Left lung (tissue), 14 donors: ENCODE measurements at places on chromosomes 1 and 21.

GRCh38 chr1:220294846-220295301 is 22.6 kb upstream of the RAB3GAP2 start:
- no peak overlapping the region for H3K4me3 ChIP-seq
- H3K27me3 ChIP-seq: peaks cover 15% of the 10 kb centered on the region
- H3K27ac ChIP-seq: no peak overlapping the region
- no peaks in the 10 kb centered on the region for H3K36me3 ChIP-seq
- DNase-seq: no peak

- DNase-seq: peak; percentile 68
- no peaks in the 10 kb centered on the region for H3K27me3 ChIP-seq
- H3K27ac ChIP-seq: no peak overlapping the region
- no peaks in the 10 kb centered on the region for H3K36me3 ChIP-seq
- H3K4me3 ChIP-seq: no peak overlapping the region
- no peaks in the 10 kb centered on the region for H3K4me1 ChIP-seq
Measured at GRCh38 chr1:96464066-96464465, 257.5 kb upstream of the PTBP2 start.

- no peak for DNase-seq
- no peak overlapping the region for H3K4me3 ChIP-seq
- H3K27ac ChIP-seq: no peak overlapping the region
- H3K27me3 ChIP-seq: no peaks in the 10 kb centered on the region
- H3K4me1 ChIP-seq: no peaks in the 10 kb centered on the region
- no peaks in the 10 kb centered on the region for H3K36me3 ChIP-seq
Measured at GRCh38 chr21:27759091-27759659, 792.3 kb upstream of the ADAMTS5 start.

GRCh38 chr21:32316361-32317215 is 17.9 kb downstream of the MRAP start:
- no peaks in the 10 kb centered on the region for H3K27me3 ChIP-seq
- no peak overlapping the region for H3K27ac ChIP-seq
- no peak overlapping the region for H3K4me3 ChIP-seq
- no peak for DNase-seq
- no peaks in the 10 kb centered on the region for H3K36me3 ChIP-seq
- no peaks in the 10 kb centered on the region for H3K4me1 ChIP-seq

GRCh38 chr1:50174101-50174500 is 65.4 kb downstream of the ELAVL4 start:
- no peak overlapping the region for H3K27ac ChIP-seq
- no peaks in the 10 kb centered on the region for H3K4me1 ChIP-seq
- DNase-seq: no peak
- H3K36me3 ChIP-seq: no peaks in the 10 kb centered on the region
- no peak overlapping the region for H3K4me3 ChIP-seq
- no peaks in the 10 kb centered on the region for H3K27me3 ChIP-seq

DNA sequence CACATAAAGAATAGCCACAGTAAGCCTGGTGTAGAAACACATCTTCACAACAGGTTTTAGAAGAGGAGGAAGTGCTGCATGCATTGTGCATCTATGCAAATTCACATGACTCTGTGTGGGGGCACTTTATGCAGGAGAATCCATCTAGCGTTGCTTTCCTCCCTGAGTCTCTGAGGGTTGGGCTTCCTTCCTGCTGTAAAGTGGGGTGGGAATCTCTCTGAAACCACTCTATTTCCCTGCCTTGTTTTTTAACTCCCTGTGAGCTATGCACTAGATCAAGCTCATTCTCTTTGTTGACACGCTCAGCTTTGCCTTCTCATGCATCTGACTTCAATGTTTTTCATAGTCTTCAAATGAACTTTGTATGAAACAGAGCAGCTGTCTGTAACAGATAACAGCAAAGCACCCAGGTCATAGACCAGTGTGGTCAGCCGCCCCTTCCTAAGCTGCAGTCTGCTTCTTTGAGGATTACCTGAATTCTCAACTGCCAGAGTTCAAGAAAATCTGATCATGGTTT is 102.7 kb upstream of the DPH5 start:
- H3K27ac ChIP-seq: no peak overlapping the region
- no peak overlapping the region for H3K4me3 ChIP-seq
- H3K36me3 ChIP-seq: no peaks in the 10 kb centered on the region

- DNase-seq: no peak
- H3K36me3 ChIP-seq: no peaks in the 10 kb centered on the region
- no peaks in the 10 kb centered on the region for H3K4me1 ChIP-seq
- no peak overlapping the region for H3K27ac ChIP-seq
- H3K4me3 ChIP-seq: no peak overlapping the region
Measured at GRCh38 chr1:100876291-100876690, 18.4 kb downstream of the EXTL2 start.

DNA sequence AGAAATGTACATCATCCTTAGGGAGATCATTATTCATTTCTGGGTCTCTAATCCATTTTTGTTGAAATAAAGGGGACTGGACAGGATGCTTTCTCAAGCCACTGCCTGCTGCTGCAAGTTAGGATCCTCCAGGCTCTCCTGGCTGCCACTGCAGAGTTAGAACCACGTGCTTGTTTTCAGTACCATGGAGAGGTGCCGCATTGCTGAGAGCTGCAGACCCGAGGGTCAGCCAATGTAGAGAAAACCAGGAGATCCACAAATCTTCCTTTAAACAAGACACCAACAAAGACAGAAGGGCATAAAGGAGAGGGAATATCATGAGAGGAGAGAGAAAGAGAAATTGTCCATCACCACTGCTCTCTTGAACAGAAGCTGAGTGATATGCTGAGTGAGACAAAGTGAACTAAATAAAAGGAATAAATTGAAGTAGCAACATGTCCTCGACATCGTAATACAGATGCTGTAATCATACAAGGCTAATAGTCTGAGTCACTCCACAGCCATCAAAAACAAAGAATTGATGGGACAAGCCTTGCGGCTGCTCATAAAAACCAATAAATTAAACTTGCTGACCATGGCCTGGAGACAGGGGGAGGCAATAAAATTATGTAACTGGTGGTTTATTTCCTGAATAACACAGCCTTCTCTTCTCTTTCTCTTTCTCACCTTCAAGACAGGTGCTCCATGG is 255.7 kb downstream of the OMA1 start:
- H3K27me3 ChIP-seq: no peaks in the 10 kb centered on the region
- H3K27ac ChIP-seq: no peak overlapping the region
- no peaks in the 10 kb centered on the region for H3K4me1 ChIP-seq

- H3K27me3 ChIP-seq: peaks cover 15% of the 10 kb centered on the region
- H3K36me3 ChIP-seq: no peaks in the 10 kb centered on the region
- no peak overlapping the region for H3K4me3 ChIP-seq
- DNase-seq: no peak
Measured at GRCh38 chr1:29635501-29636263, 399.4 kb downstream of the PTPRU start.

- no peaks in the 10 kb centered on the region for H3K27me3 ChIP-seq
- no peaks in the 10 kb centered on the region for H3K4me1 ChIP-seq
- no peak overlapping the region for H3K4me3 ChIP-seq
Measured at GRCh38 chr1:236235116-236235515, 46.6 kb downstream of the ERO1B start.

- no peaks in the 10 kb centered on the region for H3K27me3 ChIP-seq
- H3K4me1 ChIP-seq: peaks cover 10% of the 10 kb centered on the region
- no peak overlapping the region for H3K4me3 ChIP-seq
- DNase-seq: no peak
Measured at GRCh38 chr1:159289060-159289459, 13.1 kb upstream of the FCER1A start.

GRCh38 chr1:30648408-30649000 is 74.9 kb downstream of the MATN1 start:
- no peak overlapping the region for H3K27ac ChIP-seq
- H3K4me1 ChIP-seq: no peaks in the 10 kb centered on the region
- no peaks in the 10 kb centered on the region for H3K36me3 ChIP-seq
- DNase-seq: no peak

DNA sequence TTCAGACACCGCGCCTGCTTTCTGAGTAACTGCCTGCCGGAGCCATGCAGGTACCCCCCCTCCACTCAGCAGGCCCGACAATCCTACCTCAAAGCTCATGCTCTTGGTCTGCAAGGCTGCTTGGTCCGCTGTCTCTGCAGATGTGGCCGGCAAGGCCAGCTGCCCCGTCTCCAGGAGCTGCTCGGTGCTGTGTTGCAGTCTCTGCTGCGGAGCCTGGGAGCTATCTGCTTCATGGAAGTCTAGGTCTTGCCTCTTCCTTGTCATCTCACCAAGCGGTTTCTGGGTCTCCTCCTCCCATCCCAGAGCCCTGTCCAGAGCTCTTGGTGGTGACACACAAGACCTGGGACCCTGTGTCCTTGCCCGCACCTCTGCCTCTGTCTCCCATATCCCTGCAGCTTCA is 24.0 kb upstream of the GNPAT start:
- no peaks in the 10 kb centered on the region for H3K4me1 ChIP-seq
- H3K36me3 ChIP-seq: peaks cover 5% of the 10 kb centered on the region
- H3K27ac ChIP-seq: no peak overlapping the region
- peak; percentile 41 for DNase-seq
- H3K27me3 ChIP-seq: peaks cover 3% of the 10 kb centered on the region

GRCh38 chr1:74474585-74474984 is 37.8 kb downstream of the LRRC53 start:
- H3K27me3 ChIP-seq: no peaks in the 10 kb centered on the region
- DNase-seq: no peak

DNA sequence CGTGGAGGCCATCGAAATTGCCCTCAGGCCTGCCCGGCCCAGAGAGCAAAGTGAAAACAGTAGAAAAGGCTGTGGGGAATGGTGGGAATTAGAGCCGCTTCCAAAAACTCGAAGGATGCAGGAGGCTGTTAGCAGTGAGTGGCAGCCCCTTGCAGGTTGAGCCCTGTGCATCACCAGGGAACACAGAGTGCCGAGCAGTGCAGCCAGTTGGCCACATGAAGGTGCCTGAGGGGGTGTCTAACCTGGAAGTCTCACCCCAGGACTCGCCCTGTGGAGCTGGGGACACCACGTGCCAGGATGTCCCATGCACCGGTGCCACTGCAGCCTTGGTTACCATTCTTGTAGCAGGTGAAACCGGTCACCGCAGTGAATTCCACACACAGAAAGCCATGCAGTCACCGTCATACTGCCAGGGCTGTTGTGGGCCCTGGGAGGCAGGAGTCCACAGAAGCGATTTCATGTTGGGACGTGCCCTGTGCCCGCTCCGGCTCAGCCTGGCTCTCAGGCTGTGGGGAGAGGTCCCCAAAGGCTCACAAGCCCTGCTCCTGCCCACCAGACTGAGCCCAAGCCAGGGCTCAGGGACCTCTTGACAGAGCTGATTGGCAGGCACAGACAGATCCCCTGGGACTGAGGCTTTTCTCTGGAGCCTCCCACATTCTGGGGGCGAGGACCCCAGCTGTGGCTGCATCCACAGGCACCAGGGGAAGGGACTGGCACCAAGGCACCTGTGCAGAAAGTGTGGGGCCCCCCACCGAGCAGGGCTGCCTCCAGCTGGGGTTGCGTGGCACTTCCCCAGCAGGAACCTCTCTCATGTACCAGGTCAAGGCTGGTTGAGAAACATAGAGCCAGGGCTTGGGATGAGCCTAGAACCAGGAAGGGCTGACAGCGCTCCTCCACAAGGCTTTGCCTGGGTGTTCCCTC is 16.7 kb upstream of the ACTRT2 start:
- no peak overlapping the region for H3K4me3 ChIP-seq
- H3K4me1 ChIP-seq: no peaks in the 10 kb centered on the region
- H3K36me3 ChIP-seq: no peaks in the 10 kb centered on the region

- H3K36me3 ChIP-seq: no peaks in the 10 kb centered on the region
- DNase-seq: no peak
- H3K4me1 ChIP-seq: peaks cover 22% of the 10 kb centered on the region
- H3K27me3 ChIP-seq: no peaks in the 10 kb centered on the region
Measured at GRCh38 chr1:205205055-205205454, 6.4 kb downstream of the DSTYK start.

GRCh38 chr1:1435106-1435903 is at the start of gene VWA1:
TSS of gene VWA1 (plus strand) at chr1:1435690. CDS start at chr1:1435749, 59 bp downstream.
- peaks cover 78% of the 10 kb centered on the region for H3K4me1 ChIP-seq
- peak; percentile 84 for DNase-seq
- peaks cover 85% of the 10 kb centered on the region for H3K27me3 ChIP-seq
- no peaks in the 10 kb centered on the region for H3K36me3 ChIP-seq
- H3K4me3 ChIP-seq: peak within 1 kb of the TSS; percentile 52
- peak within 1 kb of the TSS; percentile 84 for H3K27ac ChIP-seq

GRCh38 chr1:160216301-160216700 is 11.1 kb downstream of the PEA15 start:
- peaks cover 100% of the 10 kb centered on the region for H3K36me3 ChIP-seq
- no peak overlapping the region for H3K27ac ChIP-seq
- DNase-seq: no peak

GRCh38 chr21:41879190-41879998 is at the start of gene PRDM15:
TSS of gene PRDM15 (minus strand) at chr21:41879344. CDS start at chr21:41860363, 18,981 bp downstream.
- H3K36me3 ChIP-seq: no peaks in the 10 kb centered on the region
- peak within 1 kb of the TSS; percentile 75 for H3K27ac ChIP-seq
- H3K27me3 ChIP-seq: no peaks in the 10 kb centered on the region

DNA sequence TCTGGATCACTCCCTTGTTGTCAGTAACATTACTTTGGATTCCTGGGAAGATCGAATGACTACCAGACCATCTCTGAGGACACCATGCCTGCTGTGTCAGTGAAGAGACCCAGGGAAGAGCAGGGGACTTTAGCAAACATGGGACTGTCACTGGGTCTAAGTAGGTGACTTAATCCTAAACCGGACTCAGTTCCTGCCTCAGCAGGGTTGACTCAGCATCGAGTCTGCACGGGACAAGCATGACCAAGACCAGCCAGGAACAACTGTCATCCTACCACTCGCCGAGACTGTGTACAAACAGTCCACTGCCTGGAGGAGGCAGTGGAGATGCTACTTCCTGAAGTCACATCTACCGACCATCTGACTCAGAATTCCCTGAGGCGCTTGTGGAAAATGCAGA is 53.2 kb upstream of the RAB4A start:
- no peak overlapping the region for H3K4me3 ChIP-seq
- H3K27ac ChIP-seq: no peak overlapping the region
- peaks cover 7% of the 10 kb centered on the region for H3K4me1 ChIP-seq
- no peaks in the 10 kb centered on the region for H3K27me3 ChIP-seq

DNA sequence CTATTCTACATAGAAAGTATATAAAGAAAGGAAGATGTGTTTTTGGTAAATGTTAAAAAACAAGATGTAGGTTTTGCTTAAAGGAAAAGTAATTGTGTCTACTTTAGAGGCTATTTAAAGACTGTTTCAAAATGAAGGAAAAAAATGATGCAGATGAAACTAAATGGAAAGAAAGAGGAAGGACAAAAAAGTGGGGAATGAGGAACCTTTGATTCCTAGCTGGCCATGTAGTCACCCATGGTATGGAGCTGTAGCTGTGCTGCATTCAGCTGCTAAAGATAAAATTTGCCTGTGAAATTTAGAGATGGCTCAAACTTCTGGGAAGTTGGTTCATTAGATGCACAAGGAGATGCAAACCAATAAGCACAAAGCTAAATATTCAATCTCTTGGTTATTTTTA is 86.8 kb upstream of the SERBP1 start:
- no peaks in the 10 kb centered on the region for H3K27me3 ChIP-seq
- no peak overlapping the region for H3K4me3 ChIP-seq
- no peak for DNase-seq
- H3K27ac ChIP-seq: no peak overlapping the region
- H3K36me3 ChIP-seq: no peaks in the 10 kb centered on the region

DNA sequence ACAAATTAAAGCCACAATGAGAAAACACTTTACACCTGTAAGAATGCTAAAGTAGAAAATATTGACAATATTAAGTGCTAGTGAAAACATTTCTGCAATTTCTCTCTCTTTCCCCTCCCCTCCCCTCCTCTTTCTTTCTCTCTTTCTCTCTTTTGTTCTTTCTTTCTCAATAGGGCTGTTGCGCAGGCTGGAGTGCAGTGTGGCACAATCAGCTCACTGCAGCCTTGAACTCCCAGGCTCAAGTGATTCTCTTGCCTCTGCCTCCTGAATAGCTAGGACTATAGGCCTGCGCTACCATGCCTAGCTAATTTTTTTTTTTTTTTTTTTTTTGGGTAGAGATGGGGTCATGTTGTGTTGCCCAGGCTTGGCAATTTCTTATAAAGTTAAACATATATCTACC is 5.9 kb upstream of the SHISAL2A start:
- no peaks in the 10 kb centered on the region for H3K4me1 ChIP-seq
- H3K27ac ChIP-seq: peak overlapping the region; percentile 16
- no peak overlapping the region for H3K4me3 ChIP-seq
- no peak for DNase-seq
- H3K27me3 ChIP-seq: no peaks in the 10 kb centered on the region
- no peaks in the 10 kb centered on the region for H3K36me3 ChIP-seq
